IMR-90 (cell line): ENCODE measurements at places on chromosomes 4 and X.

- no peak overlapping the region for H3K4me3 ChIP-seq
- no peak overlapping the region for H3K27ac ChIP-seq
- no peaks in the 10 kb centered on the region for H3K27me3 ChIP-seq
These were observed 99.3 kb downstream of the IRF2 start for GRCh38 chr4:184375027-184375426.

GRCh38 chr4:78625073-78625472, 73.5 kb downstream of the ANXA3 start:
- DNase-seq: no peak
- H3K4me1 ChIP-seq: 0 out of 2 replicates have a peak, but pooled peaks cover 2% of the 10 kb centered on the region
- no peak overlapping the region for H3K27ac ChIP-seq
- no peak overlapping the region for H3K4me3 ChIP-seq
- no peaks in the 10 kb centered on the region for H3K27me3 ChIP-seq

DNA sequence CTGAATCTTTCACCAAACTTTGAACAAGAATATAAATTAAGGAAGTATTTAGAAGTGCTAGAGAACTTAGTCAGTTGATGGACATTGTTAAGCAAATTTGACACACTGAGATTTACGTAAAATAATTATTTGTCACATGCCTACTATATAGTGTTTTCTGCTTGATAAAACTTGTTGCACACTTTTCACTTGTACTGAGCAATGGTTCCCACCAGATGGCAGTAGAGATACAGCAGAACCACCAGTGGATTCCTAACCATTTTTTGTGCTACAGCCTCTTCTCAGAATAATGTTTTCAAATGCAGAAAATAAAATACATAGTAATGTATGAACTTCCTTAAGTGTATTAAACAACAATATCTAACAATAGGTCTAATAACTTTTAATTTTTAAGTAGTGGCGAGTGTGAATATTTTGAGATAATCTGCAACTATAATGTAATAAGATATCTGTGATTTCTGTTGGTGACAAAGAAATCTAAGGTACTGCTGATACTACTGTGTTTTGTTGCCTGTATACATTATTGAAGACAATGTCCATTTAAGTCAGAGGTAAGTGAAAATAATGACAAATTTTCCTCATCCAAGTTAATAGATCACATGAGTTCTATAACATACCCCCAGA, 81.2 kb downstream of the APOOL start:
- H3K4me1 ChIP-seq: no peaks in the 10 kb centered on the region
- H3K27ac ChIP-seq: no peak overlapping the region
- no peaks in the 10 kb centered on the region for H3K36me3 ChIP-seq
- H3K4me3 ChIP-seq: no peak overlapping the region
- DNase-seq: peak; percentile 49

GRCh38 chr4:122914292-122914904, 8.0 kb downstream of the NUDT6 start:
- H3K27me3 ChIP-seq: no peaks in the 10 kb centered on the region
- no peak overlapping the region; the same call in 1 of the 2 replicates for H3K4me3 ChIP-seq
- H3K4me1 ChIP-seq: peaks cover 9% of the 10 kb centered on the region
- H3K36me3 ChIP-seq: no peaks in the 10 kb centered on the region; the same call in 1 of the 2 replicates

GRCh38 chr4:87019898-87020297, 85.1 kb downstream of the AFF1 start:
- H3K27ac ChIP-seq: no peak overlapping the region
- no peaks in the 10 kb centered on the region for H3K27me3 ChIP-seq
- peaks cover 8% of the 10 kb centered on the region for H3K4me1 ChIP-seq
- no peak overlapping the region for H3K4me3 ChIP-seq
- H3K36me3 ChIP-seq: no peaks in the 10 kb centered on the region

GRCh38 chr4:85488416-85488815, 13.5 kb downstream of the ARHGAP24 start:
- no peaks in the 10 kb centered on the region for H3K36me3 ChIP-seq
- no peaks in the 10 kb centered on the region for H3K4me1 ChIP-seq
- H3K27ac ChIP-seq: no peak overlapping the region
- no peak for DNase-seq
- H3K27me3 ChIP-seq: no peaks in the 10 kb centered on the region

DNA sequence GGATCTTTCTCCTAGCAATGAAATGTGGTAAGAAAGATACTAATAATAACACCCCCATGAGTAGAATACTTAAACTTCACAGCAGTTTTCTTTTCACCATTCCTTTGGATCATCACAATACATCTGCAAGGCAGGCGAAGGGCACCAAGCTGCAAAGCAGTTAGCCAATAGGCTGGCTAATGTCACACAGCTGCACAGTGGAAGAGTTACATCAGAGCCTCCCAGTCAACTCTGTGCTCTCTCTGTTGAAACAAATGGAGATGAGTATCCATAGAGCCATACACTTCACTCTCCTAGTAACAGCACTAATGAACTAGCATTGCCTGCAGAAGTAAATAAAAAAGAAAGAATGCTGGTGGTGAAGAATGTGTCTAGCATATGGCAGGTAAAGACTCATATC, 139.0 kb downstream of the ATG4A start:
- H3K36me3 ChIP-seq: no peaks in the 10 kb centered on the region
- H3K4me3 ChIP-seq: no peak overlapping the region

- H3K4me3 ChIP-seq: no peak overlapping the region
- H3K27ac ChIP-seq: no peak overlapping the region
- H3K4me1 ChIP-seq: no peaks in the 10 kb centered on the region
- peaks cover 13% of the 10 kb centered on the region for H3K27me3 ChIP-seq
- H3K36me3 ChIP-seq: no peaks in the 10 kb centered on the region
These were observed 20.8 kb upstream of the SLC10A4 start for GRCh38 chr4:48462363-48462762.

DNA sequence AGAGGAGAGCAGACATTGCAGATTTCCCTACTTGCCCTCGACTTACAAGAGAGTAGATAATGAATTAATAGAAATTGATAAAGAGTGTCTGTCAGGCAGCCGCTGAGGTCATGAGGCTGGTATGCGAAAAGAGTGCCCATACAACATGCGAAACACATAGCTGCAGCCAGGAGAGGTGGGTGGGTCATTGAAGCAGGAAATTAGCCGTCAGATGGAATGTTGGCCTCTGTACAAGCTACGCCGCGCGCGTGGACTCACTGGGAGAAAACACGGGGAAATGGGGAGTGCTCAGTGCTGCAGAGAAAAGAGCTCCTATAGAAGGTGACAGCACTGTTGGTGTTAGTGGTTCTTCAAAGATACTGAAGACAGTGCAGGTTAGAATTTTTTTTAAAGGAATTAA, 125.1 kb downstream of the RAPGEF2 start:
- H3K4me1 ChIP-seq: peaks cover 4% of the 10 kb centered on the region; the same call in 1 of the 2 replicates
- peak overlapping the region; percentile 47 for H3K27ac ChIP-seq
- no peaks in the 10 kb centered on the region for H3K36me3 ChIP-seq
- peak overlapping the region; percentile 26 for H3K4me3 ChIP-seq

DNA sequence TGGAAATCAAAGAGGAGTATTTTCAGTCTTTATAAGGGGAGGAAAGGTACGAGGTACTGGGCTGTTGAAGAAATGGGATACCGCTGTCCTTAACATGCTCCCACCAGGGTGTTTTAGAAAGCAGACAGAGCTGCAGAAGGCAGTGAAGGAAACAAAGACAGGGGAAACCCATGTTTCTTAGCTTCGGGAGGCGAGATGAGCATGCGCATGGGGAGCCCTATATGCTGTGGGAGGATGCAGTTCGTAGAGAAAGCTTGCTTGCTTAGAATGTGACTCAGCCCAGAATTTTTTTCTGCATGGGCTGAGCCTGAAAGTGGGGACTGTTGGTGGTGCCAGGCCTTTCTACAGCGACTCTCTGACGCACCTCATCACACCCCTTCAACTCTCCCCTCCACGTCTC, 28.8 kb upstream of the SCOC start:
- peaks cover 28% of the 10 kb centered on the region for H3K27me3 ChIP-seq
- DNase-seq: no peak
- no peaks in the 10 kb centered on the region for H3K36me3 ChIP-seq
- H3K27ac ChIP-seq: no peak overlapping the region
- H3K4me3 ChIP-seq: no peak overlapping the region

DNA sequence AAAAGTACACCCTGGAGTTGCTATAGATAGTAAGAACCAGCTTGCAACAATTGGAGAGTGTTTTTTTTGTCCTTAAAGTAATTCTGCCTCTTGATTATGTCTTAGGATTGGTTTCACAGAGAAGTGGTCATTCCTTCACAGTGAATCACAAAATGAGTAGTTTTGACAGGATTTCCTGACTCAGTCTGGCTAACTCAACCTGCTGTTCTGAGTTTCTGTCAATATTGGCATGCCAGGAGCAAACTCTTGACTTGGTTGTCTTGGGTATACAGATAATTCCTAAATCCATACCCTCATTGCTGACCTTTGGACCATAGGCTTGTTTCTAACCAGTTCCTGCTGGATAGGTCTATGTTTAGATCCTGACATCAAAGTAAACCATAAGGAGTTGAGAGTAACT, 9.4 kb downstream of the FHIP1A start:
- H3K4me1 ChIP-seq: no peaks in the 10 kb centered on the region; the same call in 1 of the 2 replicates
- H3K27me3 ChIP-seq: no peaks in the 10 kb centered on the region
- no peak overlapping the region for H3K4me3 ChIP-seq
- DNase-seq: peak; percentile 84
- H3K27ac ChIP-seq: no peak overlapping the region

DNA sequence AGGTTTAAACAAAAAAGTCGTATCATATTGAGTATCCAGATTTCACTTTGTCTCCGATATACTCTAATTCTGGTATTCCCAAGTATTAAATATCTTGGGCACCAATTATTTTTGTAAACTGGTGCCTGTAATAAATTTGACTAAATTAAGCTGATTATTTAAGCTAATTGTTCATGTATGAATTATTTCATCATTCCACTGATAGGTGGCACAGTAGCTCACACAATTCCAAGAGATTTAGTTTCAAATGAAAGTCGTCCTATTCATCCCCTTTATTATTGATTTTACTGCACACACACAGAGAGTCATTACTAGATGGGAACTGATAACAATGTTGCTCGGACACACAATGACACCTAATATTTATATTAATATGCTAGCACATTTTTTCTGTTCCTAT, 432.4 kb downstream of the DMD start:
- H3K27me3 ChIP-seq: no peaks in the 10 kb centered on the region

GRCh38 chr4:20254511-20255250, 3.0 kb downstream of the SLIT2 start:
- peak overlapping the region; percentile 55 for H3K4me3 ChIP-seq
- peaks cover 8% of the 10 kb centered on the region; the same call in 1 of the 2 replicates for H3K4me1 ChIP-seq
- peak; percentile 39 for DNase-seq
- H3K36me3 ChIP-seq: no peaks in the 10 kb centered on the region
- H3K27me3 ChIP-seq: peaks cover 22% of the 10 kb centered on the region

- H3K27me3 ChIP-seq: no peaks in the 10 kb centered on the region
- peaks cover 2% of the 10 kb centered on the region for H3K4me1 ChIP-seq
- no peak overlapping the region; the same call in 1 of the 2 replicates for H3K27ac ChIP-seq
- H3K4me3 ChIP-seq: no peak overlapping the region
- no peaks in the 10 kb centered on the region for H3K36me3 ChIP-seq
These were observed 579.7 kb downstream of the SPRY1 start for GRCh38 chr4:123976285-123976684.

- no peak overlapping the region for H3K4me3 ChIP-seq
- no peak overlapping the region for H3K27ac ChIP-seq
- no peaks in the 10 kb centered on the region for H3K27me3 ChIP-seq
- no peaks in the 10 kb centered on the region for H3K4me1 ChIP-seq
- peaks cover 4% of the 10 kb centered on the region; the same call in 1 of the 2 replicates for H3K36me3 ChIP-seq
- DNase-seq: no peak
These were observed 29.9 kb downstream of the BCLAF3 start for GRCh38 chrX:19960913-19961312.

- no peaks in the 10 kb centered on the region for H3K4me1 ChIP-seq
- DNase-seq: no peak
- H3K27ac ChIP-seq: no peak overlapping the region
- no peak overlapping the region for H3K4me3 ChIP-seq
- no peaks in the 10 kb centered on the region for H3K27me3 ChIP-seq
These were observed 107.6 kb upstream of the BANK1 start for GRCh38 chr4:101682946-101683345.

- no peak overlapping the region for H3K4me3 ChIP-seq
- no peaks in the 10 kb centered on the region for H3K4me1 ChIP-seq
- H3K27ac ChIP-seq: no peak overlapping the region
- no peaks in the 10 kb centered on the region for H3K36me3 ChIP-seq
- H3K27me3 ChIP-seq: no peaks in the 10 kb centered on the region
- DNase-seq: no peak
These were observed 1779.1 kb downstream of the STIM2 start for GRCh38 chr4:28639747-28640146.

- H3K4me1 ChIP-seq: no peaks in the 10 kb centered on the region
- H3K4me3 ChIP-seq: no peak overlapping the region
- no peak overlapping the region for H3K27ac ChIP-seq
- H3K27me3 ChIP-seq: no peaks in the 10 kb centered on the region
- no peaks in the 10 kb centered on the region for H3K36me3 ChIP-seq
- no peak for DNase-seq
These were observed 17.2 kb downstream of the SLC39A8 start for GRCh38 chr4:102328045-102328444.

DNA sequence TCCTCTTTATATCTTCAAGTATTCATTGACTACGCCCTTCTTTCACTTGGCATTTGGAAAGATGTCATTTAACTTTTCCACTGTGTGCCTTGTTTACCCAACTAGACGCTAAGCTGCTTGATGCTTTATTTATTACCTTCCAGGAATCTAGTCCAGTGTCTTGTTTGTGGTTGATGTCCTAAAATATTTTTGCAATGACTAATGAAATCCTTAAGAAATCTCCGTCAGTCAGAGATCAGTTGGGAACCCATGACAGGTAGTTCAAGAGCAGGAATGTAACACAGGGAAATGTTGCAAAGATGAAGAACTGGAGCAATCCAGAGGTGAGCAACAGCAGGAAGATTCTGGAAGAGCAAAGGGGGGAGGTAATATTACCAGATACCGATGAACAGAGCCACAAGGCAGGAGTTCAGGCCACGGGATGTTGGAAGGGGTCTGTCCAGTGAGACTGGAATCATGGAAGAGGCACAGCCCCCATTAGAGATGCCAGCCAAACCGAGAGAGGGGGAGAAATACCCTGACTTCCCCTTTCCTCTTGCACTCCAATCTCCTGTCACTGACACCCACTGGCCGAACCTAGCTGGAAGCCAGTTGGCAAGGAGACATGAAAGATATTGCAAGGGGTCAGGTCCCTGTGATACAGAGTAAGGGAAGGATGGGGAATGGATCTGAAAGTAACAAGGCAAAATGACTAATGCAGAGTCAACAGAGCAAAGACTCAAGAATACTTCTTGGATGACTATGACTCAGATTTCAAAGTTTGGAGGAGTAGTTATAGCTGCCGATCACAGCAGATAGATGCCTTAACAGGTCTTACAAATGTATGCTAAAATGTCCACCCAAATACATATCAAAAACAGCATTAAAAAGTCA, 62.7 kb upstream of the PHKA2 start:
- H3K27ac ChIP-seq: no peak overlapping the region
- H3K4me3 ChIP-seq: no peak overlapping the region
- peak; percentile 71 for DNase-seq
- H3K36me3 ChIP-seq: no peaks in the 10 kb centered on the region
- peaks cover 3% of the 10 kb centered on the region for H3K4me1 ChIP-seq
- H3K27me3 ChIP-seq: no peaks in the 10 kb centered on the region

DNA sequence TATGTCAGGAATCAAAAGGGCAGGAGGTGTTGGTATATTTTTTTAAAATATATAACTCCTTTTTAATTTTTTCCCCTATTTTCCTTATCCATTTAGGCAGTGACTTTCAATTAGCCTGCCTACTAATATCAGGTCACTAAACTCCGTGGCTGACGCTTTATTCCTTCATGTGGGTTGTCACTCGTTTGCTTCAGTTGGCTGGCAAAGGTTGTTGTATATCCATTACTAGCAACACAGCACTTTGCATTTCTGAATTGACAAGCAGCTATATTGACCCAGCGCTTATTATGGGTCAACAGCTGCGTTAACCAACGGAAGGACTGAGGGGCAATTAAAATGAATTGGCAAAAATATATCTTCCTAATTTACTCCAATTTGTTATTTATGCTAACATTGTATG, 87.7 kb downstream of the ARX start:
- H3K4me3 ChIP-seq: no peak overlapping the region
- H3K27me3 ChIP-seq: no peaks in the 10 kb centered on the region; the same call in 1 of the 2 replicates
- no peak overlapping the region for H3K27ac ChIP-seq
- H3K4me1 ChIP-seq: no peaks in the 10 kb centered on the region
- DNase-seq: no peak
